Activated T-helper 1 cell treated with anti-CD3 and anti-CD28 coated beads, Interleukin-12 subunit alpha, Interleukin-12 subunit beta, Interleukin-2, Interleukin-4 antibody, amounts not matched to agents 30 ng/mL and 10 ng/mL and 1 ng/mL, durations not matched to agents 14 hours and 24 hours and 36 hours (primary cell): ENCODE measurements at places on chromosomes 7 and 10. TPM values are rescaled to one million over a fixed set of nuclear protein-coding genes. Genes with fewer than 3 reads are reported as not detected.

BHLHA15 gene
- total RNA-seq, result 0.57 and 0.73 TPM in 2 replicates

HABP2 gene
- not detected in 2 replicates for total RNA-seq

NXPH1 gene
- total RNA-seq, result not detected in 2 replicates

- H3K4me3 ChIP-seq, result no peak overlapping the region
- no peak for DNase-seq
- peaks cover 10% of the 10 kb centered on the region for H3K4me1 ChIP-seq
- H3K27me3 ChIP-seq, result peaks cover 46% of the 10 kb centered on the region
- H3K27ac ChIP-seq, result no peak overlapping the region
- H3K36me3 ChIP-seq, result no peaks in the 10 kb centered on the region
Observed at GRCh38 chr7:29569648-29570047, 6.0 kb downstream of the PRR15 start.

GRCh38 chr7:11212080-11212711, 238.5 kb downstream of the PHF14 start:
- H3K4me1 ChIP-seq, result peaks cover 9% of the 10 kb centered on the region
- no peaks in the 10 kb centered on the region for H3K27me3 ChIP-seq
- DNase-seq, result peak; percentile 26
- no peak overlapping the region for H3K27ac ChIP-seq

DNA sequence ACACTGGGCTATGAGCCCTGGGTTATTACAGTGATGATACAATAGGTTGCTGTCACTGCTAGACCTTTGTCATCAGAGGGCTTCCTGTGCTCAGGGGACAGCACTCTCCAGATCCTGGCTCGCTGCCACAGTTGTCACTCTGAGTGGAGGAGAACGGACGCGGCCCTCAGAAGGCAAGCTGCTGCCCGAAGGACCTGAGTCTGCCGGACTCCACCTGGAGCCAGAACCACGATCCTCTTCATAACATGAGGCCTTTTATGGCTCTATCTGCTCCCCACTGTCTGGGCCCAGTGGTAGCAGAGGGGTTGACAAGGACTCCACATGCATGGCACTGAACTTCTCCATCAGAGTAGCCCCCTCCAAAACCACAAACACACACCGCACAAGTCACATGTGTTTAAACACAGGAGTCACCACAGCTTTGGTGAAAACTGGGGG, 94.7 kb upstream of the EFCAB10 start:
- DNase-seq, result peak; percentile 11
- peaks cover 64% of the 10 kb centered on the region for H3K4me1 ChIP-seq
- H3K4me3 ChIP-seq, result peak overlapping the region; percentile 45
- H3K36me3 ChIP-seq, result peaks cover 9% of the 10 kb centered on the region

DNA sequence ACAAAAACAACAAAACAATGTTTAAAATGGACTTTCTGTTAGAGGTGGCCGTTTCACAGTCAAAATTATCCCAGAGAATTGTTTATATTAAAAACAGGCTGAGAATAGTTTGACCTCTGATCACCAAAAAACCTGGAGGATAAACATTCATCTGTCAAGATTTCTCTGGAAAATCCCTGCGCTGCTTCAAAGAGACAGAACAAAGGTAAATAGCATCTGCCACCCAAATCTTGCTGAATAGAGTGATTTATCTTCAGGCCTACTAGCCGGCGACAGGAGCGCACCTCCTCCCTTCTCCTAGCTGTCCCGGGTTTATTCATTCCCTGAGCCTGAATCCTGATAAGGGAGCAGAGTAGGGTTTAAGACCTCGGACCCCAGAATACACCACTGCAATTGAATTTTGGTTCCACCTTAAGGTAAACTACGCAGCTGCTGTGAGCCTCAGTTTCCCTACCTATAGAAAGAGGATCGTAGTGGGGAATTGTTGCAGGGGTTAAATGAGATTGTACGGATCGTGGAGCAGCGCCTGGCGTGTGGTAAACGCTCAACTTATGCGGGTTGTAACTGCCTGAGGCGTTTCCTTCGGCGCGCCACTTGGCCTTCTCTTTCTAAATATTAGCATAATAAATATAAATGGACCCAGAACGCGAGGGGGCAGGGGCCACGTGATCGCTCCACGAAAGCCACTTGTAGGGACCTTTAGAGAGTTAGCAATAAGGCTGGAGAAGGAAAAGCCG, 498 bp upstream of the ST7 start:
- no peak for DNase-seq
- peak overlapping the region; percentile 26 for H3K27ac ChIP-seq
- peak overlapping the region; percentile 76 for H3K4me3 ChIP-seq
- H3K36me3 ChIP-seq, result peaks cover 4% of the 10 kb centered on the region
- H3K4me1 ChIP-seq, result peaks cover 12% of the 10 kb centered on the region
- H3K27me3 ChIP-seq, result peaks cover 20% of the 10 kb centered on the region

DNA sequence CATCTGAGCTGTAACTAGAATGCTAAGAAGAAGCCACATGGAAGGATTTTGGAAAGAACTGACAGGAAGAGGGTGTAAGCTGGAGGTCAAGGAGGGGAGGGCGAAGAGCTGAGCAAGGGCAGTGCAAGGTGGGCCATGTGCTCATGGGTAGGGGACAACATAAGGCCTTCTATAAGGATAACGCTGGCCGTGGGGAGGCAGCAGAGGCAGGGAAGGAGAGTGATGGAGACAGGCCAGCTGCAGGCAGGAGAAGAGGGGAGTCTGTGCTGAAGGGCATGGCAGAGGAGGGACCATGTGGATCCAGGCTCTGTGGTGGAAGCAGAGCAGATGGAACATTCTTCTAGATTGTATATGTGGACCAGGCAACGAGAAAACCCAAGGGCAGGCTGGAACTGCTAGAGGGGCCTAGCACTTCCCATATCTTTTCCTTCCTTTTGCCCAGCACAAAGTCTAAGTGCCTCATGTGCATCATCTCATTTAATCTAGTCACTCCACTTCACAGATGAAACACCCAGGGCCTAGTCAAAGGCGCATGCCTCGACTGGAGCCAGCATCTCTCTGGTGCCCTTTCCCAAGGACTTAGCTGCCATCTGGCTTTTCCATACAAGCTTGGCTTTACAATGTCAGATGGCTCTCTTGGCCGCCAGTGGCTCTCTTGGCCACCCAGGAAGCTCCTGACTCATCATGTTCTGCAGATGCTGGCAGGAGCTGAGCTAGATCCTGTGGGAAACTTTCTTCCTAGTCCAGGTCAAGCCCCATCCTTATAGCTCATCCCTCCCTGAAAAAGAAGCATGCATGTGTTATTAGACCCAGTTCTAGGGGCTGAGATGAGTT, 6.6 kb downstream of the LRRC18 start:
- H3K36me3 ChIP-seq, result no peaks in the 10 kb centered on the region
- DNase-seq, result no peak
- H3K4me3 ChIP-seq, result no peak overlapping the region
- no peak overlapping the region for H3K27ac ChIP-seq

- H3K27me3 ChIP-seq, result peaks cover 5% of the 10 kb centered on the region
- no peaks in the 10 kb centered on the region for H3K36me3 ChIP-seq
- no peak for DNase-seq
- no peak overlapping the region for H3K4me3 ChIP-seq
- peaks cover 19% of the 10 kb centered on the region for H3K4me1 ChIP-seq
Observed at GRCh38 chr10:69651362-69651761, 21.3 kb downstream of the FAM241B start.

DNA sequence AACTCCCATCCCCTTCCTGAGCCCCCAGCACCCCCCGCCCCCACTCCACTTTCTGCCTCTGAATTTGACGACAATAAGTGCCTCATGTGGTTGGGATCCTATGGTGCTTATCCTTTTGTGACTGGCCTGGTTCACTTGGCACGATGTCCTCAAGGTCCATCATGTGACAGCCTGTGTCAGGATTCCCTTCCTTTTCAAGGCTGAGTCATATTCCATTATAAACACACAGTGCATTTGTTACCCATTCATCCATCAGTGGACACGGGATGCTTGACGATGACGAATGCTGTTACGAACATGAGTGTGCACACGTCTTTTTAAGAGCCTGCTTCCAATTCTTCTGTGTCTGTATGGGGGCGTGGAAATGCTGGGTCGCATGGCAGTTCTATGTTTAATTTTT, 26.7 kb downstream of the SHH start:
- no peak overlapping the region for H3K4me3 ChIP-seq
- peaks cover 22% of the 10 kb centered on the region for H3K36me3 ChIP-seq
- DNase-seq, result no peak
- no peaks in the 10 kb centered on the region for H3K4me1 ChIP-seq
- H3K27me3 ChIP-seq, result peaks cover 22% of the 10 kb centered on the region

DNA sequence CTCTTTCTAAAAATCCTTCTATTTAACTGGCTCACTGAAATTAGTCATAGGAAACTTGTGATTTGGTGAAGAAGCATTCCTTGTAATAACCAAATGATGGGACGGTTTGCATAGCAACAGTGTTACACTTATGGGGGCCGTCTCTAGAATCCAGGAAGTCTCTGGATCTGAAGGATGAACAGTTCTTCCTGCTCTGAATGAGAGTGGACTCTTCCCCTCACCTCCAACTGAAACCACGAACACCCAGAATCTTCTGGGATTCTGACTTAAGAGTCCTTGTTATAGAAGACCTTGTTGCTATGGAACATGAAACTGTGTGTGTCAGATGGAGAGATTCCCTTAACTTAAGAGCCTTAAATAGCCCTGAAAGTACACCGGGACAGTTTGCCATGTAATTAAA, 23.2 kb downstream of the NOLC1 start:
- H3K4me3 ChIP-seq, result no peak overlapping the region
- H3K36me3 ChIP-seq, result no peaks in the 10 kb centered on the region
- H3K27ac ChIP-seq, result no peak overlapping the region
- H3K4me1 ChIP-seq, result no peaks in the 10 kb centered on the region
- DNase-seq, result no peak
- H3K27me3 ChIP-seq, result peaks cover 8% of the 10 kb centered on the region

GRCh38 chr7:30893357-30893756, 18.3 kb upstream of the AQP1 start:
- no peaks in the 10 kb centered on the region for H3K27me3 ChIP-seq
- H3K36me3 ChIP-seq, result no peaks in the 10 kb centered on the region
- no peaks in the 10 kb centered on the region for H3K4me1 ChIP-seq
- no peak overlapping the region for H3K4me3 ChIP-seq
- H3K27ac ChIP-seq, result no peak overlapping the region
